ENCODE measurements at places on chromosomes 13 and 19. TPM values are rescaled to one million over a fixed set of nuclear protein-coding genes. Genes with fewer than 3 reads are reported as not detected.

IGSF23 gene
- not detected for total RNA-seq

BABAM1 gene
- 56.2 TPM for total RNA-seq

DNA sequence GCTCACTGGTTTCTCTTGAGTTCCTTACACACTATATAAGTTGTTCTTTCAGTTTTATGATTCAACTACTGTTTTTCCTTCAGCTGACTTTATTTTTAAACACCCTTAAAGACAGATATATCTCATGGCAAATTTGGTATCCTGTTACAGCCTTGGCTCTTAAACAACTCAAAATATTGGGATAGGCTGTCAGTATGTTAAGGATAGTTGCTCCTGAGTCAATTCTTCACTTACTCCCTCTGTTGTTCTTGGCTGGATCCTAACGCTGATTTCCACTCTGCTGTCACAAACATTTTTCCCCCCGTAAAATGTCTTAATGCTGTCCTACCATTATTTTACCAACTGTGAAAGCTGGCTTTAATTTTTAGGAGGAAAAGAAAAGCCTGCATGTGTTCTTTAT, 1.2 kb downstream of the KCNRG start:
- no peak for DNase-seq

DNA sequence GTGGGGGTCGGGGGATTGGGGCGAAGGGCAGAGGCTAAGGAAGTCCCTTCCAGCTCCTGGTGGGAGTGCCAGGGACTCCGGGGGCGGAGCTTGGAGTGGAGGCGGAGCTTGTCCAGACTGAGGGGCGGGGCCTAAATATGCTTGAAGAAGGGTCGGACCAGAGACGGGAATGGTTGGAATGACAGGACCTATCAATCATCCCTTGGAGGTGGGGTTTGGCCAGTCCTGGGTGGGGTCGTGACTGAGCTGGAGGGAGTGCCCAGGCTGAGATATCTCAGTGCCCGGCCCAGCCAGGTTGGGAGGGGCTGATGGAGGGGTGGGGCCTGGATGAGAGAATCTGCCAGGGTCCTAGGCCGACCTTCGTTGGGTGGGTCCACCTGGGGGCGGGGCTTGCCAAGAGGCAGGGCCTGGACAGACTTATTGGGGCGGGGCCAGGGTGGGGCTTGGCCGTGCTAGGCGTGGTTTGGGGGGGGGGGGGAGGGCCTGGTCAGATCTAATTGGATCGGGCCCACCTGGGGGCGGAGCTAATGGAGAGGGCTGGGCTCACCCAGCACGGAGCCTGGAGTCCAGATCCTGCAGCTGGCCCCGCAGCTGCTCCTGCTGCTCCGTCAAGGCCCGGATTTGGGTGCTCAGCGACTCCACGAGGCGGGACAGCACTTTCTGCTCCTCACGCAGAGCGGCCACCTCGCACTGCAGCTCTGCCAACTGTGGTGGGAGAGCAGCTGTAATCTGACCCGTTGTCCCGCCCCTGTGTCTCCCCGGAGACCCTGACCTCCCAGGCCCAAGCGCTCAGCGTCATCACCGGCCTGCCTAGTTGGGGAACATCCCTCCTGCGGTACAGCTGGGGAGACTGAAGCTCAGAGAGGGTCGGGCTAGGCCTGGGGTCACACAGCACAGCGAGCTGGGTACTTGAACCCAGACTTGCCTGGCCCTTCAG, 2.6 kb upstream of the WIZ start:
- DNase-seq: peak; percentile 89

GRCh38 chr13:112965573-112966115, 3.4 kb upstream of the MCF2L start:
- peak; percentile 2 for DNase-seq

DNA sequence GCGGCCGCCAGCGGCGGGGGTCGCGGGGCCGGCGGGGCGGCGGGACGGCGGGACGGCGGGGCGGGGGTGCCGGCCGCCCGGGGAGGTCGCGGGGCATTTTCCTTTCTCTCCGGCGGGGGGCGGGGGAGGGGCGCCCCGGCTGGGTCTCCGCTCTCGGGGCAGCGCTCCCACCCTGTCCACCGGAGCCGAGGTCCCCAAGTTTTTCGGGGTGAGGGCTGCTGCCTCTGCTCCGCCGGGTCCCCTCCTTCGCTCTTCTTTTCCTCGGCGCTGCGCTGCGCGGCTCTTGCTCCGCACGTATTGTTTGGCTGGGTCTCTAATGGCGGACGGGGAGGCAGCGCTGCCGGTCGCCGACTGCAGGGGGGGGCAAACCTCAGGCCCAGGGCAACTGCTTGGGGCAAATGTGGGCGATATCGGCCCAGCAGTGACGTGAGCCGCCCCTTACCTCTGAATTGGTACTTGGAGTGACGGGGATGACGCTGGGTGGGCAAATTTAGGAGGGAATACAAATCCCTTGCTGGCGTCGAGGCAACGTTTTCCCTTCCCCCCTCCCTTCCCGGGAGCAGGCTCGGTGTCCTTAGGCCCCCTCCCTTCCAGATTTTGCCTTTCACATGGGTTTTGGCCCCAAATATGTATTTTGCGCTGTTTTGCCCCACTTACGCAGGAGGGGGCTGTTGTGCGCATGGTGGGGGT, 759 bp downstream of the ZMYM2 start:
- DNase-seq: peak; percentile 61

DNA sequence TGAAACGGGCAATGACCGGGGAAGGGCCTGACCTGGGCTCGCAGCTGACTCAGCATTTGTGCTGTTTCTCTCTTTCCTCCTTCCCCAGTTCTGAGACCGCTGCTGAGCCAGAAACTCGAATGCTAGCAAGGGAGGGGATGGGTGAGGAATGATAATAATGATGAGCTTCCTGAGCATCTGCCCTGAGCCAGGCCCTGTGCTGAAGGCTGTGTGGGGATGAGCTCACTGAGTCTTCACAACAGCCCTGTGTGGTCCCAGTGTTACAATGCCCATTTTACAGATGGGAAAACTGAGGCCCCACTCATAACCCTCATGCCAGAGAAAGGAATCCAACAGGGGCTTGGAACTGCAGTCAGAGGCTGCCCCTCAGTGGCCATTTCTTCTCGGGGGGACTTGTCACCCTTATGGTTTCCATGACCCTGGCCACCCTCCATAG, 8.1 kb downstream of the SULT2B1 start:
- no peak for DNase-seq

- DNase-seq: peak; percentile 61
Measured at GRCh38 chr19:46813839-46814358, 25.5 kb upstream of the SLC1A5 start.

DNA sequence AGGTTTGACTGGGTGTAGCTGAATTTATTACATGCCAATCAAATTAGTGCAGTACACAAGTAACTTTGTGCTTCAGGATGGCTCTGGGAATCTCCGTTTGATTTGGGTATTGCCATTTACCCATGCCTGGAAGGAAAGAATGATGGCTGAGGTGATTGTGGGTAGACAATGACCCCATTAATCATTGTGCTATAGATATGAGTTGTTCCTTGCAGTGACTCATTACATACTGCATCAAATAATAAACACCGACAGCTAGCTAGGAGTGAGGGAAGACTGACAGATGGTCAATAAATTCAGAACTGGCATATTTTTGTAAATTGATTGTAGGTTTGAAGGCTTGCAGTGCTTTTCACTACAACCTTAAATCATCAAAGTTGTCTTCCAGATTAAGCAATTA, 1069.5 kb downstream of the DIAPH3 start:
- no peak for DNase-seq

GRCh38 chr19:49011194-49011593, 5.7 kb downstream of the LHB start:
- no peak for DNase-seq

DNA sequence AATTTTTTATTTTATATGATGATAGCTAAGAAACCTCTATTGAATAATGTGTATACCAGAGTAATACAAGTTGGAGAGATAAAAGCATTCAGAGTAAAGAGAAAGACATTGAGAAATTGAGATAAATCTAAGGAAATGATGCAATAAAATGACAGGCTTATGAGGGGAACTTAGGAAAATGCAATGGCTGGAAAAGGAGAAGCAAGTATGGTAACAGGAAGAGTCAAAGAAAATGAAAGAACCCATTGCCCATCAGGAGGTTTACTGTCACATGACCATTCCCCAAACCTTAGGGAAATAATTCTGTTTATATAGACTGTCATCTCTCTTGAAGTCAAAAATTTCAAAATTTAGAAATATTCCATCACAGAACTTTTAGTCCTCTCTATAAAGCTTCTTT, 808.0 kb upstream of the PRR20A start:
- DNase-seq: no peak

COG3 gene
- 61.6 TPM for total RNA-seq

GRCh38 chr19:49421039-49421877, 2.0 kb downstream of the PTH2 start:
- peak; percentile 42 for DNase-seq

DNA sequence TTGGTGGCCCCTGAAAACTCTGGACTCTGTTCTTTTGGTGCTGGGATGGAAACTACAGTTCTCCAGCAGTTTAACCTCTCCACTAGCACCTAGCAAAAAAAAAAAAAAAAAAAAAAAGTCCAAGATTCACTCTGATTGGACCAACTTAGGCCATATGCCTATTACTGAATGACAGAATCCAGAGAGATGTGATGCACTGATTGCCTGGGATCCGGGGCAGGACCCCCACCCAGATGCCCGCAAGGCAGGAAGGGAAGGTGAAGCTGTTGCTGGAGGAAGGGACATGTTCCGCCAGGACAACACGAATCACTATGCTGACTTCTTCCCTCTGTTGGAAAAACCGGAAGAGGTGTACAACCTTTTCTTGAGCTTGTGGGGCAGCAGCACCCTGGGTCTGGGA, 152.5 kb upstream of the ZNF536 start:
- no peak for DNase-seq

GRCh38 chr13:27300941-27301586, 30.4 kb downstream of the RASL11A start:
- no peak for DNase-seq

DNA sequence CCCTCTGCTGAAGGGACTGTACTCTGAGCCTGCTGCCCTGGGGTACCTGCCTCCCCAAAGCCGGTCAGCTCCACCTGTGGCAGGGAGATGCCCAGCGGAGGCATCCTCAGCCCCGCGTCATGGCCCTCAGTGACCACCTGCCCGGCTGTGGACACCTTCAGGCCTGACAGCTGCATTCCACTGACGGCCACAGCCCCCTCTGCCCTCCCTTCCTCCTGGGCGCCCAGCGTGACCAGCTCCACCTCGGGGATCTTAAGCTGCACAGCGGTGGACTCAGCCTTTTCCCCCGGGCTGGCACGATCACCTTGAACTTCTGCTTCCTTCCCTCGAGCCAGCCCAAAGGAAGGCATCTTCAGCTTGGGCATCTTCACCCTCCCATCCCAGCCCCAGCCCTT, 4.8 kb upstream of the HIPK4 start:
- DNase-seq: no peak

DNA sequence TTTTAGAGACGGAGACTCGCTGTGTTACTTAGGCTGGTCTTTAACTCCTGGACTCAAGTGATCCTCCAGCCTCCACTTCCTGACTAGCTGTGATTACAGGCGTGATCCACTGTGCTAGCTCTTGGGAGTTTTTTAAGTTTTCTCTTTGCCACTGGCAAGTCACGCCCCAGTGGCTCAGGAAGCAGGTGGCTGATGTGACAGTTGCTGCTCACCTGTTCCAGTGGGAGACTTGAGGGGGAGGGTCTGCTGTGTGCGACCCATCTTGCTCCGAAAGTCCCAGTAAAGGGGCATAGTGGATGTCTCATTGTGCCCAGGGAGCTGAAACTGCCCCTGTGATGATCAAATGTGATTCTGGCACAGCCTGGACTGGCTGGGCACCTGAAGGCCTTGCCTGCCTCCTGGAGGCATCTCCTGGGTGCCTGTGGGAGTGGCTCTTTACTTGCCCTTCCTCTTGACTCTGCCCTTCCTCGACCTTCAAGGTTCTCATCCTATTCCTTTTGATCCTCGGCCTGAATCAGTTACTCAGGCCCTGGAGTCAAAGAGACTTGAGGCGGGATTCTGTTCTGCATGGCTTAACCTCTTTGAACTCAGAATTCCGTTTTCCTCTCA, 7.8 kb downstream of the SMARCA4 start:
- DNase-seq: peak; percentile 39

PGLYRP2 gene
- not detected for total RNA-seq

GRCh38 chr13:113599391-113599790, 14.8 kb downstream of the TFDP1 start:
- no peak for DNase-seq

C1QTNF9 gene
- total RNA-seq: 0.48 TPM

DNA sequence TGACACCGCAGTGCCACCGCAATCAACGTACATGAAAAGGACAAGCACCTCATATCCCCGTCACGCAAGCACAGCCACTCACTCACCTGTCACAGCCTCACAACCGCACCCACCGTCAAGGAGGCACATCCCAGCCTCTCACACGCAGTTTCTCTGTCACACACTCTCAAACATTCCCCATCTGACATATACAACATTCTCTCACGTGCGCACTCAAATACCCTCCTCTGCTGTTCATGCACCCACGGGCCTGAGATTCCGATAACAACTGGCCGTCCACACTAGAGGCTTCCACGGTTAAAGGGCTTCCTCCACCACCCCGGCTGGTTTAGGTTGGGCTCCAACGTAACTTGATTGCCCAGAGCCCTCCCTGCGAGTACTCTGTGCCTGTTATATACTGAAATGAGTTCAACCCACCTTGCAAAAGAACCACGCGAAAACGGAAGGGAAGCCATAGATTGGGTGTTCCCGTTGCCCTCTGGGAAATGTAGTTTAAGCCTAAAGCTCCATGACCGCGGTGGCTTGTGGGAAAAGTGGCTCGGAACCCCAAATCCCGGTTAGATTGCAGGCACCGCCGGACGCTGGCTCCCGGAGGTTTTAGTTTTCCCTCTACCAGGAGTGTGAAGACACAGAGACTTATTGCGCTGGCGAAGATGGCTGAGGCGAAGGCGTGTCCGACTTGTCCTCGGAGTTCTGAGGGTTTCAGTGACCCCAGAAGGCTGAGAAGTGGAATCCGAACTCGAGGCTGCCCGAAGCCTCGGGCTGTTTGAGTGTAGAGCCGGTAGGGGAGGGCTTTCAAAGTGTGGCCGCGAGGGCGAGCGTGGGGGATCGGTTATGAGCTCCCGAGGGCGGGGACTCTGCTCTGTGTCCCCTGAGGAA, at the start of gene ZNF573:
Gene ZNF573, minus strand, starts transcription at position 460 of the 879 bp plus-strand sequence. CDS start 5,857 bp downstream, outside the sequence.
- peak; percentile 86 for DNase-seq

Data from transverse colon (tissue), 4 donors.